ENCODE measurements at places on chromosomes 1 and 21. TPM values are rescaled to one million over a fixed set of nuclear protein-coding genes. Genes with fewer than 3 reads are reported as not detected.

The LCE1A gene
- not detected for total RNA-seq

DNA sequence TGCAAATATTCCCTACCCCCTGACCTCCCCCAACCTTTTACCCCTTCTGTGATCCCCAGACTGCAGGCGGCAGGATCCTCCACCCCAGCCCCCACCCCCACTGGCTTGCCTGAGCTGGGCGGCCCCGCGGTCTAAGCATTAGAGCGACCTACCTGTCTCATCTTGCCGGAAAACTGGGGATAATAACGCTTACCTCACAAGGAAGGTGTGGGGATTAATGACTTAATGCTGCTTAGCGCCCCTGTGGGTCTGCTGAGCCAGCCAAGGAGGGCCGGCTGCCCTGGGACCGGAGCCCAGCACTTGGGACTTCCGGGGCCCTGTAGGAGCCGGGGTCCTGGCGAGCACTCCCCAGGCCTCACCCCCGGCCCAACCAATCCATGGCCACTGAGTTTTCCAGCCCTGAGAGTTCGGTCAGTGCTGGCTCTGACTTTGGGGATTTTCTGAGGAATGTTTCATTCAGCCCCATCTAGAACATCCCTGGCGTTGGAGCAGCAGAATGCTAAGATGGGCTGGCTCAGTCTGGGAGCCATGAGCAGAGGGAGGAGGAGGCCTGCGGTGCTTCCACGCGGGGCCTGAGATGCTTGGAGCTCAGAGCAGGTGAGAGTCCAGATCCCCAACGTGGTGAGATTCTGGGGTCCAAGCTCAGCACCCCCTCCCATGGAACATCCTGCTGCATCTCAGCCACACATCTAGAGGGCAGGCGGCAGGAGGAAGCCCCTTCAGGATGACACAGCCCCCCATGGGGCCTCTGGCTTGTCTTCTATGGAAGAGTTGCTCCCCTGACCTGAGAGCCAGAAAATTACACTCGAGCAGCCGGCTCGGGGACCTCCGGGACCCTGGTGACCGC lies 97.9 kb downstream of the RIPK4 start:
- no peak for DNase-seq

- no peak for DNase-seq
Observed at GRCh38 chr1:186327331-186327730, 47.7 kb downstream of the TPR start.

The LRRC53 gene
- not detected for total RNA-seq

GRCh38 chr1:16230744-16231143 lies 6.2 kb downstream of the CPLANE2 start:
- no peak for DNase-seq

The CACNA1E gene
- total RNA-seq: not detected

GRCh38 chr1:107110326-107110725 lies 30.5 kb upstream of the NTNG1 start:
- no peak for DNase-seq

DNA sequence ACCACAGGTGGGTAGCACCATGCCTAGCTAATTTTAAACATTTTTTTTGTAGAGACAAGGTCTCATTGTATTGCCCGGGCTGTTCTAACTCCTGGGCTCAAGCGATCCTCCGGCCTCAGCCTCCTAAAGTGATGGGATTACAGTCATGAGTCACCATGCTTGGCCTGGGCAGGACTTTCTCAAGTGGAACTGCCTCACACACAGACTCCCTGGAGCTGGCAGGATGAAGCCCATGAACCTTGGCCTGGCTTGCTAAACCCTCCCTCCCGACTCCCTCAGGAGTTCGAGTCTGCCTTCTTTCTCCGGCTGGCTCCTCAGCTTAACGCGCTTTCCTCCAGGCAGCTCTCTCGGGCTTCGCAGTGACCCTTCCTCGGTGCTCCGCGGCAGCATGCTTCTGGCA lies 7.7 kb upstream of the ECE1 start:
- DNase-seq: peak; percentile 65

DNA sequence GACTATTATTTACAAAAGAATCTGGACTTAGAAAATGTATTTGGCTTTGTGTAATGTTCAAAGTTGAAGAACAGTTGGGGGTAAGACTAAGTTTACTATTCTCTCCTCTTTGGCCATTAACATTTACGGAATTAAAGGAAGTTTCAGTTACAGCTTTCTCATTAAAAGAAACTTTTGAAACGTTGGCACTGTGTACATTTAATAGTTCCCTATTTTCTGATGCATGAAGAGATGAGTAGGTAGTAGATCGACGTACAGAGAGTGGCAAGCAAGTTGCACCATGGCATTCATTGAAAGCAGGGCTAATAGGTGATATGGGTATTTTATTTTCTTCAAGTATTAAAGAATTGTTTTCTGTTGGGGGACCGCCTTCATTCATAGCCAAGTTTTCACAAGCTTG lies 3.2 kb downstream of the ASPM start:
- no peak for DNase-seq

DNA sequence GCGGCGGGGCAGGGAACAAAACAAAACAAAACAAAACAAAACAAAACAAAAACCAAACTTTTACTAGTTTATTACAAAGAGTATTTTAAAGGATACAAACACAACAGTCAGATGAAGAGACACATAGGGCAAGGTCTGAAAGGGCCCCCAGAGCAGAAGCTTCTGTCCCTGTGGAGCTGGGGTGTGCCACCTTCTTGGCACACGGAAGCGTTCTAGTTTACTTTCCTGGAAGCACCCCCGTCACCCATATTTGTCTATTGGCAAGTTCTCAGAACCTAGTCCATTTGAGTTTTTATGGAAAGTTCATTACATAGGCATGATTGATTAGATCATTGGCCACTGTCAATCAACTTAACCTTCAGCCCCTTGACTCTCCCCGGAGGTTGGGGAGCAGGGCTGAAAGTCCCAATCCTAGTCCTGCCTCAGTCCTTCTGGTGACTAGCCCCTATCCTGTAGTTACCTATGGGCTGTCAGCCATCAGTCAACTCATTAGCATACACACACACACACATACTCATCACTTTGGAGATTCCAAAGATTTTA lies 380.4 kb downstream of the DPYD start:
- no peak for DNase-seq

The ANKRD34A gene
- total RNA-seq: 1.3 TPM

The FCRL1 gene
- total RNA-seq: not detected

DNA sequence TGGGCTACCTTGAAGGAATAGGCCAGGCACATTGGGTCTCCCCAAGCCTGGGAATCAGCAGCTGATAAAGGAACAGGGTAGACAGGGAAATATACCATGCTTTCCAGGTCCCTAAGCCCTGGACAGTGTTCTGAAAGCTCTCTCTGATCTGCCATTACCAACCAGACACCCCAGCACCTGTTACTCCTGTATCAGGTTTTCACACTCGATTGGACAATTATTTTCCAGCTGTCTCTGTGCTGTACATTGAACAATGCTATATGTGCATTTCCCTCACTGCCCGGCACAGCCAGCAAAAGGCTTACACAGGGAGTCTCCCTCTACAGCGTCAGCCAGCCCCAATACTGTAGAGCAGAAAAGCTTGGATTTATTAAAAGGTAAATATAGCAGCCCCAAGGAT lies 4.7 kb downstream of the CFAP45 start:
- no peak for DNase-seq

The NBPF20 gene
- 1.3 TPM for total RNA-seq

- peak; percentile 82 for DNase-seq
Observed at GRCh38 chr1:117061986-117062415, 1.9 kb downstream of the TTF2 start.

DNA sequence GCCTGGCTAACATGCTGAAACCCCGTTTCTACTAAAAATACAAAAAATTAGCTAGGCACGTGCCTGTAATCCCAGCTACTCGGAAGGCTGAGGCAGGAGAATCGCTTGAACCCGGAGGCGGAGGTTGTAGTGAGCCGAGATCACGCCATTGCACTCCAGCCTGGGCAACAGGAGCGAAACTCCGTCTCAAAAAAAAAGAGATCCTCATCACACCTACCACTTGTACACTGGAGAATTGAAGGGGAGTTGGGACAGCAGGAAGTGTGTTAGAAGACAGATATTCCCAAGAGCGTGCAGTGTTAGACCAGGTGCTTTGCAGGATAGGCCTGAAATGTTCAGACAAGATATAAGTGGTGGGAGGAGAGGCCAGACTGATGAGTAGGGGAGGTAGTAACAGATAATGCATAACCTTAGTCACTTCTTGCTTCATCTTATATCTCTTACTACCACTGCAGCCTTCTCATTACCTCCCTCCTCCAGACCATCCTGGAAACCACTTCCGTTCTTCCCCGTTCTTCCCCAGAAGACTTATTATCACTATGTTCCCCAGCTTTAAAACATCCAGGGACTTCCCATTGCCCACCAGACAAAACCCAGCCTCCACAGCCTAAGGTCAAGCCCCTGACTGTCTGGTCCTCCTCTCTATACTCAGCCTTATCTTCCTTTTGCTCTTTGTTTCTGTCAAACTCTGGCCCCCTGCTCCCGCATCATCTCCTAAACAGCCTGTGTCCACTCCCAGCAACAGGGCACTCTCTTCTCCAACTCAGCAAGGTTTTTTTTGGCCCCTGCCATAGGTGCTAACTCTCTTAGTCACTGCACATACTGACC lies 21.3 kb downstream of the FAM20B start:
- no peak for DNase-seq

DNA sequence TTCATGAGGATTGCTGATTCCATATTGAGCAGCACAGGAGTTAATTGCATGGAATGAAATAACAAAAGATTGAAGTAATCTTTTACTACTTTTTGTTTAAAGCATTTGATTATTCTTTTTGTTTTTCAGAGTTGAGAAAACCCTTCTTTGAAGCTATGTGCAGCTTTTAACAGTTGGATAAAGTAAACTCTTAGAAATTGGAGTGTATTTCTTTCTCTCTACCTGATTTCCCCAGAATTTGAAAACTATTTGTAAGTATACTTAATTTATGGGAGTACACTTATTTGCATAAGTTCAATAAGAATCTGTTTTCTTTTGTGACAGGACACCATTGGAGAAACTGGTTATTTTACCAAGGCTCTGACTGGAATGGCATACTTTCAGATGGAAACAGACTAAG lies 133.6 kb downstream of the TRIM33 start:
- DNase-seq: no peak

- DNase-seq: peak; percentile 88
Observed at GRCh38 chr1:108719656-108720435, 7.1 kb downstream of the FNDC7 start.

- DNase-seq: no peak
Observed at GRCh38 chr1:96418969-96419368, 302.6 kb upstream of the PTBP2 start.

GRCh38 chr1:59549066-59549837 lies 252.4 kb downstream of the FGGY start:
- no peak for DNase-seq

DNA sequence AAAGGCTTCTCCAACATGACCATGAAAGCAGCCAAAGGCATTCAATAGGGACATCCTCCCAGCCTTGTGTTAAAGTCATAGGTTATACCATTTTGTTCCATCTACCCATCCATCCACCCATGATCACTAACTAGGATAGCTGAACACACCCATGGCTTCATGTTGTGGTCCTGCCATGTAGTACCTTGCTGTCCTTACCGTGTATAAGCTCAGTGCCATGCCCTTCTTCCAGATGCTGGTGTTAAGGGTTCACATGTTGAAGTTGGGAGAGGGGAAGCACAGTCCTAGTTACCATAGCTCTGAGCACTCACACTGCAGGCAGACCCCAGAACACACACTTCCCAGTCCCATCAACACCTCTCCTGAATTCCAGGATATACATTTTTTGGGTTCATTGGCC lies 51.5 kb downstream of the ATP5PO start:
- no peak for DNase-seq

DNA sequence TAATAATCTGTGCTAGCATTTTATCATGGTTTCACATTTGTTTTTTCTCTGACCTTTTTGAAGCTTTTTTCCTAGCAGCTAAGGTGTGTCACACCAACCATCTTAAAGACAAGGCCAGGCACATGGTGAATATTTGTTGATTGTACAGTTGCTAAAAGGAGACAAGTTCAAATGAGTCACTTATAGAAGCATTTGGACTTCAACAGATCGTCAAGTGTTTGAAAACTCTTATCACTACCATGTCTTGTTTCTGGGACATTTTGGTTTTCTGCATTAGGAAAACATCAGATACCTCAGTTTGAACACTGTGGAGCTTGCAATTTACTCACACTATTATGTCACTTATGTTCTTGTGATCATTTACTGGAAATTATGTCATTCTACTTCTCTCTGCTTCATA lies 407.3 kb downstream of the USP25 start:
- DNase-seq: no peak

DNA sequence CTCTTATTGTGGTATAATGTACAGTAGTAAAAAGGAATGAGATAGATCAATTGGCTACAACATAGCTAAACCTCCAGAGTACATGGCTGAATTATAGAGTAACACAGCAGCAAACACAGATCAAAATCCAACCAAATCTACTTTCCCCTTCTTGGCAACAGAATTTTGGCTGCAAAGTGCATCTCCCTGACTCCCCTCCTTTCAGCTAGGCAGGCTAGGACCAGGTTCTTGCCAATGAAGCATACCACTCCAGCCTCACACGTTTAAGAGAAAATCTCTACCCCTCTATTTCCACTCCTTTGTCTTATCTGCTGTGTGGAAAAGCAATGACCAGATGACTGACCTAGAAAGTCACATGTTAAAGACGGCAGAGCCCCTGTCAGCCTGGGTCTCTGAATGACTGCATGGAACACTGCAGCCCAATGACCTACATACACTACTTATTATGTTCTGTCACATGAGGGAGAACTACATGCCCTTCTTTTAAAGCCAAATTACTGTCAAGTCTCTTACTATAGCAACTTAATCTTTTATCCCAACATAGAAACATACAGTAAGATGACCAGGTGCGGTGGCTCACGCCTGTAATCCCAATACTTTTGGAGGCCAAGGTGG lies 99.1 kb downstream of the HLCS start:
- no peak for DNase-seq

The LPAR3 gene
- total RNA-seq: 1.3 TPM

GRCh38 chr1:1065265-1065939 lies 8.7 kb downstream of the RNF223 start:
- no peak for DNase-seq

DNA sequence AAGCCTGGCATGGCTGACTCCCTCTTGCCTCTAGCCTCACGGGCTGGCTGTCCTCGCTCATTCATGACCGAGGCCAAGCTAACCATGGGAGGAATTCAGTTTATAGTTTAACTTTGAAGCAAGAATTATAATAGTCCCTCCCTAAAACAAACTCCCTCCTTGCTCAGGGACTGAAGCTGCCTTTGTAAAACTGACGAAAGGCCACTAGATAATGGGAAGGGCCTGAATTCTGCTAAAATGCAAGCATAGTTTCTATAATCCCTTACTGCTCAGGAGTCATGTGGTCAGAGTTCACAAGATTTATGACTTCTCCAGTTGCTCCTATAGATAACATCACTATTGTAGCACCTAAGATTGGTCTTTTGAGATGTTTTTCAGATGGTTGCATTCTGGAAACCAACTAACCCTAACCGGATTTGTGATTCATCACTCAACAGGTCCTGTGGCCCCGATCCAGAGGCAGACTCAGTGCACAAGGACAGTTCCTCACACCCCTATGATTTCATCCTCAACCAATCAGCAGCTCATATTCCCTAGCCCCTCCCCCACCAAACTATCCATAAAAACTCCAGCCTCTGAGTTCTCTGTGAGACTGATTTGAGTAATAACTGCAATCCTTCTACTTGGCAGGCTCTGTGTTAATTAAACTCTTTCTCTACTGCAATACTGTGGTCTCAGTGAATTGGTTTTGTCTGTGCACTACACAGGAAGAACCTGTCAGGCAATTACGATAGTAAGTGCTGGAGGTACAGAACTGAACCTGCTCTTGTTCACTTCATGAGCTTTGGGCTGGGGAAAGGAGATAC lies 26.4 kb downstream of the HHIPL2 start:
- DNase-seq: peak; percentile 37

The SHISAL2A gene
- total RNA-seq: not detected

Measured in RPMI7951 (cell line).